Stimulated activated CD4-positive, alpha-beta T cell treated with anti-CD3 and anti-CD28 coated beads, Interleukin-15, amount 100 ng/mL, for 48 hours (primary cell): ENCODE measurements at places on chromosomes 13 and 19.

- no peak for DNase-seq
Observed at GRCh38 chr13:44292545-44292944, 81.1 kb upstream of the SERP2 start.

DNA sequence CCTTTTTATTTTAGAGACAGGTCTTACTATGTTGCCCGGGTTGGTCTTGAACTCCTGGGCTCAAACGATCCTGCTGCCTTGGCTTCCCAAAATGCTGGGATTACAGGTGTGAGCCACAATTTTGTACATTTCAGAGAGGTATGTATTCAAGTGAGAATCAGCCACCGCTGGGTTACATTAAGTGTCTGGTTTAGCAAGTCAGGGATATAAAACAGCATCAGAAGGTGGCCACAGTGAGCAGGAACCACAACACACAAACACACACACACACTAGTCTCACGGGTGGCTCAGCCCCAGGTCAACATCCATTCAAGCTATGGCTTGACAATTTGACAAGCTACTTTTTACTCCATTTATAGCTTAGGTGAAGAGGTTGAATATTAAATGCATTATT, 20.2 kb downstream of the KLK5 start:
- no peak for DNase-seq

- DNase-seq, result no peak
Observed at GRCh38 chr19:48274173-48274572, 4.3 kb downstream of the ZNF114 start.

GRCh38 chr13:44197791-44198770, 175.5 kb upstream of the SERP2 start:
- DNase-seq, result peak; percentile 34

DNA sequence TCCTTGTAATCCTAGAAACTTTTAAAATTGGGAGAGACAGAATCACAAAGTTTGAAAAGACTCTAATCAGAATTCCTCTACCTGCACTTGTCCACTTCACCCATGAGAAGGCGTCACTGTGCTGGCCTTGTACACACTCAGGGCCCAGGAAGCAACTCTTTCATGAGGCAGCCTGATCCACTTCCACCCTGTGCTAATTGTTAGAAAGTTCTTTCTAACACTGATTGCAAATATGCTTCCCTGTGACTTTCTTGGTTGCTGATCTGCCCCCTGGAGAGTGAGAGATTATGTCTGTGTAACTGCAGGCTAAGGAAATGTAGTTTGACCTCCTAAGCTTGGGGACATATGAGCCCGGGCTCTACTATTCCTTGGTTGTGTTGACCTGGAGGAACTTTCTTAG, 494.6 kb downstream of the MYO16 start:
- DNase-seq, result no peak

- no peak for DNase-seq
Observed at GRCh38 chr13:20494656-20495055, 31.0 kb downstream of the CRYL1 start.

- no peak for DNase-seq
Observed at GRCh38 chr13:77095288-77095687, 68.3 kb upstream of the FBXL3 start.

GRCh38 chr19:29003641-29004409, 209.1 kb downstream of the UQCRFS1 start:
- DNase-seq, result no peak

GRCh38 chr19:9435279-9436268, at the start of gene ZNF266:
ZNF266 (minus strand) TSS chr19:9435573; CDS start chr19:9420089, 15,484 bp downstream.
- peak; percentile 87 for DNase-seq

DNA sequence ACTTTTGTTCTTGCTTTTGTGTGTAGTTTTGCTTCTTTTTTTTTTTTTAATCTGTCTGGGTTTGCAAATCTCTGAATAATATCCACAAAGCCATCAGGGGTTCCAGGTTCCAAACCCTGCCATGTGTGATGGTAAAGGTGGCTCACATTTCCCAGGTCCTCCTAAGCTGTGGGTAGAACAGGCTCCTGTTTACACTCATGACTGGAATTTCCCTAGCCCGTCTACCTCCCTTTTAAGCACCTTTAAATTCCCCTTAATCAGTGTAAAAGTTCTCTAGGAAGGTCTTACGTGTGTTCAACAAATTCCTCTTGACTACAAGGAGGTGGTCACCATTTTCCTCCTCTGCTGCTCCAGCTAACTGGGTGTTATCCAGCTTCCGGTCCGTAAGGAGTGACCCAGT, 62.8 kb downstream of the EFNB2 start:
- no peak for DNase-seq

GRCh38 chr19:12796146-12797071, 5.1 kb downstream of the JUNB start:
- DNase-seq, result peak; percentile 70

- peak; percentile 21 for DNase-seq
Observed at GRCh38 chr19:18879579-18880373, 16.2 kb downstream of the CERS1 start.

DNA sequence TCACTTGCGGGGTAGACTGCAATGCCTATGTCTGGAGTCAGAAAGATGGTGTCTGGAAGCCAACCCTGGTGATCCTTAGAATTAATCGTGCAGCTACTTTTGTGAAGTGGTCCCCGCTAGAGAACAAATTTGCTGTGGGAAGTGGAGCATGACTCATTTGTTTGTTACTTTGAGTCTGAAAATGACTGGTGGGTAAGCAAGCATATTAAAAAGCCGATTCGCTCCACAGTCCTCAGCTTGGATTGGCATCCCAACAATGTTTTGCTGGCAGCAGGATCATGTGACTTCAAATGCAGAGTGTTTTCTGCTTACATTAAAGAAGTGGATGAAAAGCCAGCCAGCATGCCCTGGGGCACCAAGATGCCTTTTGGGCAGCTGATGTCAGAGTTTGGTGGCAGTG, 9.5 kb upstream of the ERVV-1 start:
- no peak for DNase-seq

GRCh38 chr19:2775556-2776430, 7.3 kb downstream of the SGTA start:
- DNase-seq, result peak; percentile 58

- DNase-seq, result no peak
Observed at GRCh38 chr19:38678217-38678890, 30.9 kb downstream of the ACTN4 start.

DNA sequence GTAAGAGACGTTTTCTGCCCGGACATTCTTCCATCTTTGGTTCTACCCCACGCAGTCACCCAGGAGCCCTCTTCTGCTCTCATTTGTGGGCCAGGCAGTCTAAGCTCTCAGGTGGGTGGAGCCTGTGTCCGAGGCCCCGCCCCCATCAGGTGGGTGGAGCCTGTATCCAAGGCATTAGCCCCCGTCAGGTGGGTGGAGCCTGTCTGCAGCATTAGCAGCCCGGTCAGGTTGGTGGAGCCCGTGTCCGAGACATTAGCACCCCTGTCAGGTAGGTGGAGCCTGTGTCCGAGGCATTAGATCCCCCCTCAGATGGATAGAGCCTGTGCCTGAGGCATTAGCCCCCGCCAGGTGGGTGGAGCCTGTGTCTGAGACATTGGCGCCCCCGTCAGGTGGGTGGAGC, 45.5 kb upstream of the C13orf46 start:
- peak; percentile 33 for DNase-seq

DNA sequence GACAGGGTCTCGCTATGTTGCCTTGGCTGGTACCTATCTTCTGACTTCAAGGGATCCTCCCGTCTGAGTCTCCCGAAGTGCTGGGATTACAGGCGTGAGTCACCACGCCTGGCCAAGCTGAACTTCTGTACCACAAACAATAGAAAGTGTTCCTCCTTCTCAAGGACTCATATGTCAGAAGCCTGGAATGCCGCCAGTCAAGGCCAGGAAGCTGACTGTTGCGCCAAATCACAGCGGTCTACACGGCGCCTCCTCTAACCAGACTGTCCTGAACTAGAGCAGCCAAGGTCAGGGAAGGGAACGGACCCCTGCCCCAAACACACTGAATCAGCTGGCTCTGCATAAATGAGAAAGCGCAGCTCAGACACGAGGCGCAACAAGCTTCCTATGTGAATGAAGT, 14.6 kb downstream of the RAB20 start:
- no peak for DNase-seq

- no peak for DNase-seq
Observed at GRCh38 chr19:7337380-7338194, 11.2 kb upstream of the ARHGEF18 start.

DNA sequence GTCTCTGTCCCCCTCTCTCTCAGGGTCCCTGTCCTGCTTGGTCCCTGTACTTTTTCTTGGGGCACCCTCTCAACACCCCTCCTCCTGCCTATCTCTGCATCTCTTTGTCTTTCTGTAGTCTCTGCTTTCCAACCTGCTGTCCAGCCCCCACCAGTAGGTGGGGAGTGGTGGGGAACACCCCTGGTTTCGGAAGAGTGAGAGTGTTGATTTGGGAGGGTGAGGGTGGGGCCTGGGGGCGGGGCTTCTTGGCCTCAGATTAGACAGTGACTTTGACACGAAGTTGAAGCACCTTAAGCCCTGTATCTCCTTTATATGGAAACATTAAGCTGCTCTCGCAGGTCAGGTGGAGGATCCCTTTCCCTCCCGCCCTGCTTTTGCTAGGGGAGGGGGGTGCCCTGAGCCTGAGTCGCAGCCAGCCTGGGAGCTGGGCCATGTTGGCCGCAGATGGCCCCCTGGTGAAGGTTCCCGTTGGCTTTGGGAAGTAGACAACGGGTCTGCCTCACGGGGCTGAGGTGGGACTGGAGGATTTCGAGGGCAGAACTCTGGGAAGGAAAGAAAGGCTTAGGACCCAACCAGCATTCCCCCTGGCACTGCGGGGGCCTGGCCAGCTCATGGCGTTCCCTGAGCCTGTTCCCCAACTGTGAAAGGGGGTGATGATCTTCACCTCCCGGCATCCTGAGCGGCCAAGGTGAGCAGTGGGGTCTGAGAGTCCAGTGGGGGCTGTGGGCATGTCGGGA, at the start of gene KCNJ14:
Gene KCNJ14, plus strand, starts transcription at position 404 of the 737 bp plus-strand sequence. CDS start 6,151 bp downstream, outside the sequence.
- DNase-seq, result no peak

DNA sequence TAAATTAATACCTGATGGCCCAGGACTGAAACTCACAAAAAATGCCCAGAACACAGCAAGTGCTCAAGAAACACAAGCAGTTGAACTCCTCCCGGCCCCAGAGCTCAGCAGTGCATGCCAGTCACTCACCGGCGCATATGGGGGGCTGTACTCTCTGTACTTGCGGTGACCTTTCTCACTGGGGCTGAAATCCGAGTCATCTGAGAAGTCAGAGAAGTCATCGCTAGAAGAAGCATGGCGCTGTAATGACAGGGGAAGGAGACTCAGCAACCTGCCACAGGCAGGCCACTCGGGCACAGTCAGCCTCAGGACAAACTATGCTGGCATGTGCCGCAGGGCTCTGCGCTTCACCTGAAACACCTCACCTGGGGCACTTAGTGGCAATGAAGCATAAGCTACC, 19.7 kb downstream of the ZC3H4 start:
- DNase-seq, result peak; percentile 27

DNA sequence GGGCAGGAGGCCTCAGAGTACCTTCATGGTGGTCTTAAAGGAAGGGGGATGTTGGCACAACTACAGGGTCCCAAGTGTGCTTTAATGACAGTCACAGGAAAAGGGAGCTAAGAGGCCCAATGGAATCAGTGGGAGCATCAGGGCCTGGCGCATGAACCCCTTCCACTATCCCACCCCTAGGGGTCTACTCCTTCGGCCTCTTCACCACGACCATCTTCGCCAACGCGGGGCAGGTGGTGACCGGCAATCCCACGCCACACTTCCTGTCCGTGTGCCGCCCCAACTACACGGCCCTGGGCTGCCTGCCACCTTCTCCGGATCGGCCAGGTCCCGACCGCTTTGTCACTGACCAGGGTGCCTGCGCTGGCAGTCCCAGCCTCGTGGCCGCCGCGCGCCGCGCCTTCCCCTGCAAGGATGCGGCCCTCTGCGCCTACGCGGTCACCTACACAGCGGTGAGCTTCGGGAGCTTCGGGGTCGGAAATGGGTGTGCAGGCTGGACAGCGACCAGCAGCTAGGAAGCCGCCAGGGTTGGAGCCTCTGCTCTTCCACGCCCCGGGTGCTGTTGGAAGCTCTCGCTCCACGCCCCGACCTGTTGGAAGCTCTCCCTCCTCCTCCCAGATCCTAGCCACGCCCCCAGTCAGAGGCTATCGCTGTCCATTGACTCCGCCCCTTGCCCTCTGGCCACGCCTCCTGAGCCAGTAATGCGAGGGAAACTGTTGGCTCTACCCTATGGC, 6.0 kb downstream of the PLPPR2 start:
- DNase-seq, result no peak

- DNase-seq, result peak; percentile 88
Observed at GRCh38 chr19:39411832-39412099, 703 bp upstream of the PLEKHG2 start.

DNA sequence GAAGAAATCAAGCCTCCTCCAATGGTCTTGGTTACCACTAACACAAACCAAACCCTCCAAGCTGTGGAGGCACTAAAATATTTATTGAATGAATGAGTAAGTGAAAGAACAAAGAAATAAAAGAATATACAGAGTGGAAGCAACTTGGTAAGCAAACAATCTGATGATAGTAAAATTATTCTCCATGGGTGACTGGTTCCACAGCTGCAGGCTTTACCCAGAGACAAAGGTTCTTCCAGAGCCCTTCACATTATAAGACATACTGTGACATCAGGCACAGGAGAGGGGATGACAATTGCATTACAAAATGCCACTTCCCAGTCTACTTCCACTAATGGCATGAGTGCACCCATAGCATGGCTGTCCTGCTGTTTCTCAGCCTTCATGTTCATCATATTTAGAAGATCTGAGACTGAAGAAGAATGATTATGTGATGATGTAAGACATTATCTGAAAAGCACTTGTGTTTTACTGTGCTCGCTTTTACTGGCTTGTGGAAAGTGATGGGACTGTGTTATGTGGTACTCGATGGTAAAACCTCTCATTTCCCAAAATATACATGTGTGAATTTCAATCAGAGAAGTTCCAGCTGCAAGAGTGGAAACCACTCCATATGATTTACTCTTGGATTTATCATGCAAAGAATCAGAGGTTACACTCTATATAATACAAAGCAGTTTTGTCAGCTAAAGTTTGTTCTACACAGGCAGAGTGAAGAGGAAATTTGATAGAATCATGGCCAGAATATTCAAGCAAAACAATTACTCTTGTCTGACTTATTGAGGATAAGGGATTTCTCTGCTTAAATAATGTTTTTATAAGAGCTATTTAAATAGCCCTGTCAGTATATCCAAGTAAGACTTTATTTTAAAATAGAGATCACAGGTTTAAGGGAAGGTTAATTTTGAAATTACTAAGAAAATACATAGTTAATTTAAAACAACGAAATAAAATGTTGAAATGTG, 220.2 kb upstream of the NBEA start:
- no peak for DNase-seq

GRCh38 chr19:48511800-48512503, at the start of gene LMTK3:
LMTK3 (minus strand) TSS chr19:48511835; CDS start chr19:48511576, 259 bp downstream.
- peak; percentile 72 for DNase-seq

- DNase-seq, result no peak
Observed at GRCh38 chr13:33541456-33541855, 255.9 kb upstream of the STARD13 start.

GRCh38 chr13:110272651-110273050, 34.3 kb downstream of the COL4A1 start:
- no peak for DNase-seq

- DNase-seq, result no peak
Observed at GRCh38 chr13:90246687-90247345, 1100.7 kb upstream of the MIR17HG start.

GRCh38 chr13:52162279-52163101, 3.1 kb upstream of the NEK3 start:
- DNase-seq, result no peak
